B cell (primary cell): ENCODE measurements at places on chromosomes 3 and 15.

- no peak for DNase-seq
These were observed 113.7 kb upstream of the TPRG1 start for GRCh38 chr3:189058071-189058470.

DNA sequence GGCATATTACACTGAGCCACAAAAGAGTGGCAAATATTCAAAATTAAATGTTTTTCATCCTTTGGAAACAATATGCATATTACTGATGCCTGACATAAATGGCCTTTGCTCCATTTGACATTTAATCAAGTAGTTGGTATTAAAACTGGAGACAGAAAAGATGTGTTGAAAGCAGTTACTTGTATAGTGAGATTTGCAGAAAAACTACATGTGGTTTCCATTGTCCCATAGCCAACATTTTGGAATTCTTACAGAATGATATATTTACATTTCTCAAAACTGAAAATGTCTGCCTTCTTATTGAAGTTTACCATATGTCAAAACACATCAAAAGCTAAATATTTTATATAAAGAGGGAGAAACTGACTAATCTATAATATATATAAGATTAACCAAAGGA, 21.6 kb downstream of the SHOX2 start:
- DNase-seq = no peak

- peak; percentile 42 for DNase-seq
These were observed 62.2 kb upstream of the AKAP13 start for GRCh38 chr15:85318048-85318731.

DNA sequence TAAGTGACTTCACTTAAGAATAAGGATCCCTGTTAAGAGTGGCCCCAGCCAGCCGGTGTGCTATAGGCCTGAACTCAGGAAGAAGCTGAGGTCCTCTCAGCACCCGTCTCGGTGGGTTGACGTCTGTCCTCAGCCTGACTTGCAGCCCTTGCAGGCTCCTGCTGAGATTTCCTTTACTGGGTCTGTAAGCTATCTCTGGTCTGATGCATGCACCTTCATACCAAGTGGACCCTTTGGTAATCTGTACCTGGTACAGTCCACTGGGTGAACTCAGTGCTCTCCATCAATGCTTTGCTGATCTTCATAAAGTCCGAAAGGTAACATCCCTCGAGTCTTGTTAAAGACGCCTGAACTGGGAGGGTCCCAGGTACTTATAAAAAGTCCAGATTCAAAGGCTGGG, 212.0 kb upstream of the PPP2R3A start:
- DNase-seq = no peak

DNA sequence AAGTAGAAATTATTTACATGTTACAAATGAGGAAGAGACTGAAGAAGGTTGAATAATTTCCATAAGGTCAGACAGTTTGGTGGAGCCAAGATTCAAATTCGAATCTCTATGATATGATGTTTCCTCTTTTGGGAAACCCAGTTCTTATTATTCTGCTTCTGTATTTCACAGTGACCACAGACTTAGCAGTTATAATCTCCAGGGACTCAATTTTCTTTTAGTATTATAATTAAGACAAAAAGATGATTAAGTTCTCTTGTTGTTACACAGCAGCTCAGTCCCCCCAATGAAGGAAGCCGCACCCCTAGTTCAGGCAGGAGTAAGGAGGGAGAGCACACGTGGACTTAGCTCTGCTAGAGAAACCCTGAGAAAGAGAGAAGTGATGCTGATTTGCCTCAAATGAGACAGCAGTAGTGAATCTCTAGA, 130.6 kb downstream of the CCNL1 start:
- DNase-seq = peak; percentile 85

GRCh38 chr15:76433798-76434400, 97.3 kb downstream of the ISL2 start:
- no peak for DNase-seq

DNA sequence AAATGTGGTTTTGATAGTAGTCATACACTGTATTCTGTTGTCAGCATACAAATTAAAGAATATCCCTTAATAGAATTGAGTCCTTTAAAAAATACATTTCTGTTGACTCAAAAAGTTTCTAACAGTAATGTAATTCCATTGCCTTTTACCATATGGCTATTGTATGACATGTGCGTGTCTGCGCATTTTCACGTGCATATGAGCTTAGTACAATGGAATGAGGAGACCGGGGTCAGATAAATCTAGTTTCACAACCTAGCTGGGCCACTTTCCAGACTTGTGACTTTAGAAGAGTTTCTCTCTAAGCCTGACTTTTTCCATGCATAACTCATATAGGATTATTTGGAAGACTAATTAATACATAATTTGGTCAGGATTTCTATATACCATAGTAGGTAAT, 38.7 kb downstream of the ZBTB38 start:
- DNase-seq = no peak

DNA sequence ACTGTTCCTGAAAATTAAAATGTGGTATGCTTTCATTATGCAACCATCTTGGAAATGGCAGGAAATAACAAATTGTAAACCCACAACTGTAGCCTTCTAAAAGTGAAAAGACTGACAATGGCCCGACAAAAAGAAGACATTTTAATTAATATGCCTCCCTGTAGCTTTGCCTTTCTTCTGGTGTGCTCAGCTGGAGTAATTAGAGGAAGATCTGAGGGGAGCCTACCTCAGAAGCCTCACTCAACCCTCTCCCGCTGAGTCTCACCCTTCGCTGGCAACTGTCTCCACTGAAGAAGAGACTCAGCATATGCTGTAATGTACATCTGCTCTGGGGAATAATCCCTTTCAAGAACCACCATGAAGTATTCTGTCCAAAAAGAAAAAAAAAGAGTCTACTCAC, 104.7 kb upstream of the SETMAR start:
- DNase-seq = no peak

- DNase-seq = no peak
These were observed 614.8 kb downstream of the ZIC1 start for GRCh38 chr3:148023994-148024393.

DNA sequence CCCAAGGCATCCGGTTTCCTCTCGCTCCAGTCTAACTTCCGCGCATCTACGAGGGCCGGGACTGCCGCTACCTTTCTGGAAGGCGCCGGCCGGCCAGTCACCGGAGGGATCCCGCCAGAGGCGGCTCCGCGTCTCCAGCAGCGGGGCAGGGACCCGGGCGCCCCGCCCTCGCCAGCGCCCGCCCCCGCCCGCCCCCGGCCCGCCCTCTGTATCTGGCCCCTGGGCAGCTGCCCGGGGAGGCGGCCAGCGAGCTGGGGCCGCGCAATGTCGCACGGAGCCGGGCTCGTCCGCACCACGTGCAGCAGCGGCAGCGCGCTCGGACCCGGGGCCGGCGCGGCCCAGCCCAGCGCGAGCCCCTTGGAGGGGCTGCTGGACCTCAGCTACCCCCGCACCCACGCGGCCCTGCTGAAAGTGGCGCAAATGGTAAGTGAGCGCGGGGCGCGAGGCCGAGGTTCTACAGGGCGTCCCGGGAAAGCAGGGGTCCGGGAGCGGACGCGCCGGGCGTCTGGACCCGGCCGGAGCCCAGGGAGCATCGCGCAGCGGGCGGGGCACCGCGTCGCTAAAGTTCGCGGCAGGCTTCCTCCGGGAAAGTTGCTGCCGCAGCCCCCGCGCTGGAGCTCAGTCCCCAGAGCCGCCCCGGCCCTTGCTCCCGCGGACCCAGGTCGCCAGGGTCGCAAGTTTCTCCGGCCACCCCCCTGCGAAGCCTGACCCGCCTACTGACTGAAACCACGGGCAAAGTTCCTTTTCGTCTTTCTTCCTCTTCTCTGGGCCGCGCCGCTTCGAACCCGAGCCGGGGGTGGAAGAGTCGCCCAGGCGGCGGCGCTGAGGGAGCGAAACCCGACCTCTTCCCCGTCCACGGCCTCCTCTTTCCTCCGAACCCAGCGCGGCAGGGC, at the start of gene CMTM7:
CMTM7 (plus strand) TSS at position 211 of the 893 bp plus-strand sequence; CDS start at position 265, 54 bp downstream.
- DNase-seq = peak; percentile 71

DNA sequence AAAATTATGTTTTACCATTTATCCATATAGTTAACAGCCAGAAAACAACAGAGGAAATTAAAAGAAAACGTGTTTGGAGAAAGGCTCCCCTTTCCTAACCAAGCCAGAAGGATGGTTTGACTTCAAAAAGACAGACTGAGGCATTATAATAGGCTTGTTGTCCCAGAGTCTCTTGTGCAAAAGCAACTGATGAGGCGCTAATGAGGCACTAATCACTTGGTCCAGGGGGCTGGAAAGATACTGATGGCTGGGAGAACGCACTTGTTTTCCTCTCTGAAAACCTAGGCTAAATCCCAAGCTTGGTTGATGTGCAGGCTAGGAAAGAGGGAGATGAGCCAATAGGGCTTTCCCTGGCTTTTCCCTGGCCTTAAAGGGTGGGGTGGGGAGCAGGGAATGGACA, 389.6 kb downstream of the NTRK3 start:
- DNase-seq = no peak

- DNase-seq = no peak
These were observed 866.1 kb downstream of the NSUN3 start for GRCh38 chr3:94928921-94929320.

DNA sequence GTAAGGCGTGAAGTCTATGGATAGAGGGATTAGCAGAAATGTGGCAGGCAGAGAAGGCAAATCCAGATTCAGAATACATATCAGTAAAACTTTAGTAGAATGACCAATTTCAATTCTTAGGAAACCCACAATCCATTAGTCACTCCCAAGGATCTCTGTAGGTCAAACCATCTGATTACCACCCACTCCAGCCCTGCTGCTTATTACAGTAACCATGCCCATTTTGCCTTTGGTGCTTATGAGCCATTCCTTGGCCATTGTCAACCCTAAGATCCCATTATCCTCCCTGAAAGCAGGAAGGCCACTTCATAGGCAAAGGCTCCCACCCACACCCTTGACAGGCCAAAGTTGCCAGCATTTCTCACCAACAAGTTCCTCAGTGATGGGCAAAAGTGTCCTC, 5.1 kb upstream of the KLHL40 start:
- no peak for DNase-seq

GRCh38 chr3:86653661-86654205, 337.2 kb downstream of the VGLL3 start:
- DNase-seq = no peak

DNA sequence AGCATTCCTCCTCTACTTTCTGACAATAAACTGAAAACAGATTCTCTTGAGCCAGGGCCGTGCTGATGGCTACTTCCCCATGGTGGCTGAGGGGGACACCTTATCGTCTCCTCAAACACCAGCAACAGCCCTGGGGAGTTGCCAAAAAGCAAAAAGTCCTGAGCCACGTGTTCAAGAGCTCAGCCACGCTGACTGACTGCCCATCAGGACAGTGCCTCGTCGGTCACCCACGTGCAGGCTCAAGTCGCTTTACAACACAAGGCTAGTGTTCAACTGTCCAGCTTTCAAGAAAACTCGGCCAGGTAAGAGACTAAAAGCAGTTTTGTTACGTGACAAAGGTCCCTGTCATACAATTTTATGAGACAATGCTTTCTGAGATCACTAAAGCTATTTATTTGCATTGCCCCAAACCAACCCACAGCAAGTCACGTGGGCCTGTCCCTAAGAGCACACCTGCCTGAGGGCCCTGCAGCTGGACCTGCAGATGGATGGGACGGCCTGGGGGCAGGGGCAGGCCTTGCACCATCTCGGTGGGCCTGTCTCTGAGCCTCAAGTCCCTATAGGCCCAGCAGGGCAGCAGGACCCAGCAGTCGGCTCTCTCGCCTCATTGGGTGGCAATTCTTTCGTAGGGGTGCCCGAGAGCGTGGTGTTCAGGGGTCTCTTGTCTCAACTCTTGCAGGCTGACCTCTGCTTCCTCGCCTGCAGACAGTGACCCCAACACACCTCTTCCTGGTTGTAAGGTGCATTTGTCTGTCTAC, 42.7 kb downstream of the NIPA2 start:
- DNase-seq = no peak

DNA sequence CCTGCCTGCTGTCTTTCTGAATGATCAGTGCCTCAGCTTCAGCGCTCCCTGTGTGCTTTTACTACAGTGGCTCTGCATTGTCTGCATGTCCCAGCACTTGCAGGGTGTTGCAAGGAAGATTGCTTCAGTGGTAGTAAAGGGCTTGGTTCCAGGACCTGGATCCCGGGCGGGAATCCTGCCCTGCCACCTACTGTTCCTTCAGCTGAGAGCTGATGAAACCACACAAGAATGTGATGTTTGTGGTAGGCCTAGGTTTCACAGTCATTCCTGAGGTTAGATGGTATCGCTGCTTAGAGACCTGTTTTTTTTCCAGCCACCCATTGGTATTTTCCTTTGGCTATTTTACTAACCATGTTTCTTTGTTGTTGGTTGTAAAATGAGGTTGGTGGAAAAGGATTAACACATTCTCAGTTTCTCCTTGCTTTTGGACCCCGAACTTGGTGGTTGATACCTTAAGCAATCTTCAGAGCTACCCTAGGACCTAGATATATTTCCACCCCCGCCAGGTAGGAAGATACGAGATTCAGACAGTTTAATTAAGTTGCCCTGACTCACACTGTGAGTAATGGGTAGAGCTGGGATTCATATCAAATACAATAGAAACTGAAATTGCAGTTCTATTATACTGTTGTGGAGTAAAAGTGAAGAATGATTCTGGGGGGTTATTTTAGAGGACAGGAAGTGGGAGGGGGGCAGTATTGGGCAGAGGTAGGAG, 11.4 kb downstream of the GPR87 start:
- DNase-seq = no peak

DNA sequence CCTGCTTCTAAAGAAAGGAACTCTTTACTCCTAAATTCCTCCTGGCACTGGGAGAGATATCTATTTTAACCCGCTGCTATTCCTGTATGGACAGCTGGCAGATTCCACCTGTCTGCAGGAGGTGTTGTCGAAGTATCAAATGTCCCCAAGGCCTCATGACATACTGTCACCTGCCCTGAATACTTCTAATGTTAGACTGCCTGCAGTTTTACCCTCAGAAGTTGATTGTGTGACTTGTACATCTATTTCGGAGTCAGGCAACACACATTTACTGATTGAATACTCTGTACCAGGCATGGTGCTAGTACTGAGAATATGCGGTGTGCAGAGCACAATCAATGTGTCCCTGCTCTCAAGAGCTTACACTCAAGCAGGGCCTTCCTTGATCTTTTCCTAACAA, 38.6 kb downstream of the PDZRN3 start:
- DNase-seq = no peak

DNA sequence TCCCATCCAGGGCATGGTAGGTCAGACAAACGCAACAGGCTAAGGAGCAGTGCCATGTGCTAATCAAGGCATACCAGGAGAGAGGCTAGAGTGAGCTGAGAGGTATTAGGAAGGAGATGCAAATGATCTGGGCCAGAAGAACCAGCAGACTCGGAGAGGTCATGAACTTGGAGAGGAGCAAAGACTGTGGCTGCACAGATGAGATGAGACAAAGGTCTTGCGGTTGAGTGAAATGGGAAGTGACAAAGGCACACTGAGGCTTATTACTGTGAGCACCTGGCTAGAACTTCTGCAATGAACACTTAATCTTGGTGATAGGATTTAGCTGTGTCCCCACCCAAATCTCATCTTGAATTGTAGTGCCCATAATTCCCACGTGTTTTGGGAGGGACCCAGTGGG, 380.2 kb downstream of the ULK4 start:
- DNase-seq = peak; percentile 76

GRCh38 chr3:141266797-141267555, 35.4 kb downstream of the PXYLP1 start:
- peak; percentile 60 for DNase-seq

GRCh38 chr3:106257172-106257571, 388.4 kb upstream of the CBLB start:
- peak; percentile 17 for DNase-seq

GRCh38 chr3:22887664-22888291, 315.3 kb upstream of the UBE2E2 start:
- DNase-seq = no peak

GRCh38 chr15:74826921-74827320, 494 bp downstream of the CPLX3 start:
- no peak for DNase-seq
